ENCODE measurements at places on chromosomes 11 and 22.

DNA sequence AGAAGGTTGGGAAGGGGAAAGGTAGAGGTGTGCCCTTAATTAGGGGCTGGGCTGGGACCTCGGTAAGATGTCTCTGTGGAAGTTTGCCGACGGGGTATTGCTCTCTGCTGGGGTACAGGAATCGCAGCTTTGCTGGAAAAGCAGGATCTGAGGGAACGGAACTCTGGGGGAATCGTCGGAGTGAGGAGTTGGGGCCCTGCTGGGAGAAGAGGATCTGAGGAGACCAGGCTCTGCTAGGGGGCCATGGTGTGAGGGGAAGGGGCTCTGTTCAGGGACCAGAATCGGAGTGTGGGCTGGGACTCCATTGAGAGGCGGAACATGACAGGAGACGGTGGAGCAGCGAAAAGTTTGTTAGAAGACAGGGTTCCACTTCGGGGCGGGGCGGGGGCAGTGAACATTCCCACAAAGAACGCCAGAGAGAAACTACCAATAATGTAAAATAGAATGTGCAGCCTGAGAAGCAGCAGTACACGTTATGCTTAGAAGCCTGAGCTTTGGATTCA lies 456 bp downstream of the AAMDC start:
- no peak for DNase-seq

- DNase-seq = no peak
These were observed 987.4 kb upstream of the CCDC90B start for GRCh38 chr11:84273541-84273940.

DNA sequence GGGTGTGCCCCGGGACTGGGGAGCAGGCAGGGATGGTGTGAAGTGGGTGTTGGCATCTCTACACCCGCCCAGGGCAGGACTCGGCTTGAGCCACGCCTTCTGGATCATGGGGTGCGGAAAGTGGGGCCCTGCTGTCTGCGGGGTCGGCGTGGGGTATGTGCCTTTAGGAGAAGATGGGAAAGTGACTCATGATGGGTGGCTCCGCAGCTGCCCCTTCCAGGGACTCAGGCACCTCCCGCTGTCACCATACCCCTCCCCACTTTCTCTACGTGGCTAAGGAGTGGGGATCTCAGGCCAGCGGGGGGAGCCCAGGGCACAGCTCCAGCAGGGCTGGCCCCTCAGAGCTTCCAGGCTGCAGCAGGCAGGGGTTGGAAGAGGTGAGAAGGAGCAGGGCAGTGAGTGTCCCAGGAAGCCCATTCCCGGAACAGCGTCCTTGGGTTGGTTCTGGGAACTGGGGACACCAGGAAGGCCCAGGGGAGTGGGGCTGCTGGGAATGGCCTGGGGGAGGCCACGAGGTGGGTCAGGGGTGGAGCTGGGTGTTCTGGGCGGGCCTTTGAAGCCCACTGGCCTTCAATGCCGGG lies 102.9 kb upstream of the FGF3 start:
- DNase-seq = no peak

DNA sequence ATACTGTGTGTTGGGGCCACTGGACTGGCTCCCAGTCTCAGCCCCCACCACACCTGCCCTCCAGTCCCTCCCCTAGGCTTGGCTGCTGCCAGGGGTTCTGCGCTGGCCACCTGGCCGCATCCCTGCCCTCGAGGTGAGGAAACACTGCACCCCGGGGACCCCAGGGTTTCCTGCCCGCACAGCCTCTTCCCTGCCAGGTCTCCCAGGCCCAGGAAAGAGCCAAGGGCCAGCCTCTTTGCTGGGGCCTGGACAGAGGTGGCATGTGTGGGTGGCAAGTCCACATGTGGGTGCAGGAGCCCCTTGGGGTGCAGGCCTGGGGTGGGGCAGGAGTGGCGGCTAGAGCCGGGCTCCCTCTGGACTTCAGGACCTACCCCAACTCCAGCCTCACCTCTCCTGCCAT lies 2.5 kb downstream of the EPS8L2 start:
- DNase-seq = no peak

DNA sequence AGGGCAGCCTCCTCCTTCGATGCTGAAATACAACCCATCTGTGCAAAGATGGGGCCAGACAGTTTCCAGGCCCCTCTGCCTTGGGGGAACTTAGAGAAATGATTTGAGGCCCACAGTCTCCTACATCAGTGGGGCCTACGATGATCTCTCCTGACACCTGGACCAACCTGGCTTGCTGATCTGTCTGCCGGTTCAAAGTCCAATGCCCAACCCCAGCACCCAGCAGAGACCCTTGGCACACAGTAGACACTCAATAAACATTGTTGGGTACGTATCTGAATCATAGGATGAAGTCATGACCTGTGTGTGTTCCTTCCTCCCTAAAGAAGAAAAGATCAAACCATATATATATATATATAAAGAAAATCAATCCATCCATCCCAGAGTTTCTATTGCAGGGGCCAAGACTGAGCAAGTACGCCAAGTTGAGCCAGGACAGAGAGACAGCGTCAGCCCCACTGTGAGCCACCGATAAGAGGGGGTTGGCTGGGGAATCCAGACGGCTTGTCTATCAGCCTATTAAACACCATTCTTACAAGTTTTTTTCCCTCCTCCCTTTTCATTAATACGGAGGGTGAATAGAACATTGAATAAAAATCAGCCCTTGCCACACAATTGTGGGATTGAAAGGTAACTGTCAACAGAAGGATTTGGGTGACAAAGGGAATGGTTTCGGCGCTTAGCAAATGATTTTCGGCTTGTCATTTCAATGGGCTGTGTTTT lies 244.1 kb downstream of the MN1 start:
- DNase-seq = no peak

- no peak for DNase-seq
These were observed 8.6 kb downstream of the OMP start for GRCh38 chr11:77111277-77111676.

- no peak for DNase-seq
These were observed 210.4 kb upstream of the GRIA4 start for GRCh38 chr11:105399511-105399910.

DNA sequence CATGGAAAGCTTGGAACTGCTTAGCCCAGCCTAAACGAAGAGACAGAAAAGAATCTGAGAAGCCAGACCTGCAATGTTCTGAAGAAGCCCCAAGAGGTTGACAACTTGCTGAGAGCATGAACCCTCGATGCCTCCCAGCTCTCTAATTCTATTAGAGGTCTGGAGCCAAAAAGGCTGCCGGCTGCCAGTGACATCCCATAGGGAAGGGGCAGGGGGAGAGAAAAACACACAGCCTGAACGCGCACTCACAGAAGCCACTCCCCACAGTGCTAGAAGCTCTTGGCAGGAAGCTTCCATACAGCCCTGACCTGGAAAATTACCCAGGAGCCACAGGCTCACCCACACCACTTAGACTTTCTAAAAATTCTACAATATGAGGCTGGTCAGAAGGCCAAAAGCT lies 18.3 kb downstream of the POLDIP3 start:
- DNase-seq = no peak

DNA sequence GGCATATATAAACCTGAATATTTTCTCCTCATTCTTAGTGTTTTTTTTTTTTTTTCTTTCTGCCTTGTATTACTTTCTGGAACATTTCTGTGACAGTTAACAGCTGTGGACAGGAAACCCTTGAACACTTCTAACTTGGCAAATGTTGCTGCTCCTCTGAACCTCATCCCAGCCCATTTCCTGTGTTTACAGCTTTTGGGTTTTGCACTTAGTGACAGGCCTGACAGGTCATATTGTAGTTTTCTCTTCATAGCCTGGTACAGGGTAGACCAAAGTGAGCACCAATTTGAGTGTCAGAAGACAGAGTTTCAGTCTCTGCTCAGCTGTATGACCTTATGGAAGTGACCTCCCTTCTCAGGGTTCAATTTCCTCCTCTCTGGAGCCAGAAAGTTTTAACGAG lies 91.6 kb downstream of the STIM1 start:
- DNase-seq = peak; percentile 81

DNA sequence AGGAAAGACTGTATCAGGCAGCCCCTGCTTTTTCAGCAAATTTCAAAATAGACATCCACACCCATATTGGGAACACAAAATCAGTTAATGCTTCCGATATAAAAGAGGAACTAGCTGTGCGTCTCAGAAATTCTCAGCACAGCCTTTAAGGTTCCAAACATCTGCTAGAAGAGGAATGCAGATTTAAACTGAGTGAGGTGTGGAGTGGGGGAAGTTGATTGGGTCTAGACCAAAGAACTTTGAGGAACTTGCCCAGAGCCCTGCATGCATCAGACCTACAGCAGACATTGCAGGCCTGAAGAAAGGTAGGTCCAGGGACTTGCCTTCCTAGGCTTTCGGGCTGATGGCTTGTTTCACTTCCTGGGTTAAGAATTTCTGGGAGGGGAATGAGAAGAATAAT lies at the start of gene MS4A4A:
Gene MS4A4A (plus strand): TSS at position 255 of the 400 bp plus-strand sequence. CDS start 10 bp downstream, at position 265.
- DNase-seq = no peak

DNA sequence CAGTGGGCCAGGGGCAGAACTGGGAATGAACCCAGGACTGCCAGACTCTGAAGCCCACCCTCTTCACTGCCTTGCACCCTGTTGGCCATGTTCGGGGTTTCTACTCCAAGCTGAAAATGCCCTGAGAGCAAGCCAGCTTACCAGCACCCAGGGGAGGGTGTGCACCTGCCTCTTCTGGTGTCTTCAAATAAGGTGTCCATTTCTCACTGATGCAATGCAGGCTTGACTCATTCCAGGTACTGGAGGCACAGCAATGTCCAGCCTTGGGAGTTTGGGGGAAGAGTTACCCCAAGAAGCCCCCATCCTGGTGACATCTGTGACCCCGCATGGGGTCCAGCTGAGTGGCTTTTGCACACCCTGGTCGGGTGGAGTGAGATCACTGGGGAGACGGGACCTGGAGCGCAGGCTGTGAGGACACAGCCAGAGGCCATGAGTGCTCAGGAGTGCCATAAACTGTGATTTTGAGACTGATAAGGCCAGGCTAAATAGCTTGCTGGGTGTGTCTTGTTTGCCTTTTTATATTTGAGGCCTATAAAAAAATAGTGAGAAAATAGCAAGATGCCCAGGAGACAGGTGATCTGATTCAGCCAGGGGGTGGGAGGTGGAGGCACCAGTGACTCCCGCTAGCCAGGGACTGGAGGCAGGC lies 4.6 kb upstream of the CERK start:
- no peak for DNase-seq

DNA sequence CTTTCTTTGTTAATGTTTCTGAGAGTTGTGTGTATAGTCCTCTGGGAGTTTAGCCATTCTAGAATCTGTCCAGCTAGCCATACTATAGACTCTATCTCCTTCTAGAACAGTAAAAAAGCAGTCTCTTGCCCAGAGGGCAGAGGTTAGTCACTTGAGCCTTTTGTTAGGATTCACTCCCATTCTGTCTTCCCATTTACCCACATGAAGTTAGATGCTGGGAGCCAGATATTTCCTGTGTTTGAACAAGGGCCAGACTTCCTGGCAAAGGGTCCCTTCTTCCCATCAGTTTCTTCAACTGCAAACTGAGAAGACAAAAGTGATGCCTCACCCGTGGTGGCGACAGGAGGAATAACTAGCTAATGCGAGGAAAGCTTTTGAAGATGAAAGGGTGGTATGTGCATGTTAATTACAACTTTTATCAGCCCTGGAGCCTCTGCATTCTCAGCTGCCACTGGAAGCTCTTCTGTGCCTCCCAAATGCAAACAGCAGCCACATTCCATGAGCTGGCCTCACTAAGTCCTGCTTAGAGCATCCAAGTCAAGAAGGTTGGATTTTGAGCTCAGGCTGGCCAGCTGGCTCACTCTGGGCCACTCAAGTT lies 12.8 kb downstream of the CD44 start:
- no peak for DNase-seq

GRCh38 chr22:45521178-45521577 lies 18.5 kb downstream of the FBLN1 start:
- no peak for DNase-seq

DNA sequence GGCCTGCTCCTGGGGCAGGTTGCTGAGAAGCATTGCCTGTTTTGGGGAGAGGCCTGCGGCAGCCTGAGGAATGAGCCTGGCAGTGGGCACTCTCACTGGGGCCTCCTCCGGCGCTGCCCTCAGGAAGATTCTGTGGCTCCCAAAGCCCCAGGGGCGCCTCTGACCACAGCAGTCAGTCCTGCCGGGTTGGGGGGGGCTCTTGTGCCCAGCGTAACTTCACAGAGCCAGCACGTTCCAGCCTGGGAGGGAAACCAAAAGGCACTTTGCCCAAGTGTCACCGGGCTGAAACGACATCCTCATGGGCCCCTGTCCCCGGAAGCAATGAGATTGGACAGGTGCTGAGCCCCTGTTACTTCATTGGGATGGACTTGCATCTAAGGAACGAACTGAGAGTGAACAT lies 4.3 kb upstream of the LRP5 start:
- DNase-seq = peak; percentile 36

GRCh38 chr22:38074181-38075104 lies 9.5 kb downstream of the SLC16A8 start:
- DNase-seq = no peak

- no peak for DNase-seq
These were observed 10.7 kb downstream of the RAB30 start for GRCh38 chr11:83060965-83061364.

DNA sequence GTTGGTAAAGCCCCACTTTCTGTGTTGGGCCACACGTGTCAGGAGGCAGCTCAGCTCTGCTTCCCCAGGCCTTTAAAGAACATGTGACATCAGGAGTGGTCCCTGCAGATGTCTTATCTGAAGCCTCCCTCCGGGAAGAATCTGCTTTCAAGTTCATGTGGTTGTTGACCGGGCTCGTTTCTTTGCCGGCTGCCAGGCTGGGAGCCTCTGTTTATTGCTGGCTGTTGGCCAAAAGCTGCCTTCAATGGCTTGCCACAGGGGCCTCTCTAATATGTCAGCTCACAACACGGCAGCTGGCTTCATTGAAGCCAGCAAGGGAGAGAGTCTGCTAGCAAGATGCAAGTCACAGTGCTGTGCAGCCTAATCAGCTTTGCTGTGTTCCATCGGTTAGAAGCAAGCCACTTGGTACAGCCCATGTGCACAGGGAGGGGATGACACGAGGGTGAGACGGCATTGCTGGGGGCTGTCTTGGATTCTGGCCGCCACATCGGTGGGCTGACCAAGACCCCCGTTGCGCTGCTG lies 14.6 kb downstream of the MRGPRF start:
- DNase-seq = no peak

DNA sequence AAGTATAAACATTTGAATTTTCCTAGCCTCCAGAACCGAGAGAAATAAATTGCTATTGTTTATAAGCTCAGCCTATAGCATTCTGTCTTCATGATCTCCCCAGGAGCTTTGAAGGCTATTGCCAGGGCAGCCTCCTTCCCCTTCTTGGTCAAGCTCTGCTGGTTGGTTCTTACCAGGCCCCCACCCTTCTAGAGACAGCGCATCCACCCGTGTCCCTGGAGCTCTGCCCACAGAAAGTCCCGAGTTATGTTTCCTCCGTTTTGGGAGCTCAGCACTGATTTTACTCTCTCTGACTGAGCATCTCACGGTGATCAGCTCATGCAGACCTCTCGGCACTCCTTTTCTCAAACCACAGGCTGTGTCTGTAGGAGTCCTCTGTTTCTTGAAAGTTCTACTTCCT lies 123.8 kb upstream of the SORL1-AS1 start:
- no peak for DNase-seq

GRCh38 chr11:76214968-76215548 lies 8.8 kb upstream of the WNT11 start:
- DNase-seq = no peak

All from CD8-positive, alpha-beta memory T cell (primary cell).